Fibroblast of the conjunctiva (primary cell): ENCODE measurements at places on chromosomes 12 and 14.

DNA sequence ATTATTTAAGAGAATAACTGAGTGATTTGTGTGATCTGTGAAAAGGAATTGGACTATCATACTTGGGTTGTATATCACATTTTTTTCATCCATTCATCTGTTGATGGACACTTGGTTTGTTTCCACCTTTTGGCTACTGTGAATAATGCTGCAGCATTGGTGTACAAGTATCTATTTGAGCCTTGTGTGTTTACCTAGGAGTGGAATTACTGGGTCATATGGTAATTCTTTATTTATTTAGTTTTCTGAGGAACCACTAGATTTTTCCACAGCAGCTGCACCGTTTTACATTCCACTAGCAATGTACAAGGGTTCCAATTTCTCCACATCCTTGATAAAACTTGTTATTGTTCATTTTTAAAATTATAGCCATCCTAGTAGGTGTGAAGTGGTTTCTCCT lies 56.1 kb downstream of the APAF1 start:
- no peak for DNase-seq

DNA sequence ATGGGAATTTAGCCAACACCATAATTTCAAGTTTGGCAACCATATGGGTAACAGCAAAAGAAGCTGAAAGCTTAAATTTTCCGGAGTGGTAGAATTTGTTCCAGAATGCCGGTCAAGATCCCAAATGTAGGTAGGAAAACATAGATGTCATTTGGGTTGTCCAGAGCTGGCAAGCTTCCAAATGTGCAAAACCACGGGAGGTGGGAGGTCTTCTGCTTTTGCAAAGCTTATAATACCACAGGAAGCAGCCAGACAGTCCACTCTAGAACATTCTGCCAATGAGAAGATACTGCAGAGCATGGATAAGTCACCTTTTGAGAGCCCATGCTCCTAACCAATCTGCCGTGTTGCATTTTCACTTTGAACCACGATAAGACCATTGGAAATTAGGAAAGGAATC lies 26.4 kb upstream of the BATF start:
- DNase-seq: no peak

DNA sequence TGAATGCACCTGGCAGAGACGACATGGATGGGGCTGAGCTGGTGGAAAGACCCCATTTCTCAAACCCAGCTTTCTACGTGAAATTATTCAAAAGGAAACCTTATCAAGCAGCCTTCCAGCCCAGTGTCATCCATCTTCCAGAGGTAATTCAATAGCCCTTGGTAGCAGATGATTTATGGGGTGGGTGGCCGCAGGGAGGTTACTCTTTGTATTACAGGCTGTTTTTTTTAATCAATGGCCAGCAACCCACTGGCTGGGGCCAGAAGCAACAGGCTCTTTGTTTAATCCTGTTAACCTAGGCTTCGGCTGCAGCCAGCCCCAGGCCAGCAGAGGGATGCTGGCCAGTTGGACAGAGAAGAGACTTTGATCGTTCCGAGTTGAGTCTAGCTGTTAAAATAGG lies 139.8 kb upstream of the SRRM4 start:
- no peak for DNase-seq

DNA sequence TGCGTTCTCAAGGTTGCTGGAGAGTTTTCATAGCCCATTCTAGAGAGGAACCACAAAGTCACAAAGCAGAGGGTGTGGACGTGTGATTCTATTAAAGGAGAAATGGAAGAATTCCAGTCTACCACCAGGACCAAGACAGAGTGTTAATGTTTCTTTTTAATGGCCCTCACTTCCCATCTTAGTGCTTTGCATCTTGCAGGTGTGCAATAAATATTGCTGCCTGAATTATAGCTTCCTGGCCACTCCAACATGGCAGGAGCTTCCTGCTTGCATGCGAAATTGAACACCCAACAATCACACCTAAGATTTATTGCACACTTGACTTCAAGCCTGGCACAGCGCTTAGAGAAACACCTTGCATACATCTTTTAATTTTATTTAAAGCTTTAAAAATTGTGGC lies 22.4 kb upstream of the PPP1CC start:
- DNase-seq: no peak

DNA sequence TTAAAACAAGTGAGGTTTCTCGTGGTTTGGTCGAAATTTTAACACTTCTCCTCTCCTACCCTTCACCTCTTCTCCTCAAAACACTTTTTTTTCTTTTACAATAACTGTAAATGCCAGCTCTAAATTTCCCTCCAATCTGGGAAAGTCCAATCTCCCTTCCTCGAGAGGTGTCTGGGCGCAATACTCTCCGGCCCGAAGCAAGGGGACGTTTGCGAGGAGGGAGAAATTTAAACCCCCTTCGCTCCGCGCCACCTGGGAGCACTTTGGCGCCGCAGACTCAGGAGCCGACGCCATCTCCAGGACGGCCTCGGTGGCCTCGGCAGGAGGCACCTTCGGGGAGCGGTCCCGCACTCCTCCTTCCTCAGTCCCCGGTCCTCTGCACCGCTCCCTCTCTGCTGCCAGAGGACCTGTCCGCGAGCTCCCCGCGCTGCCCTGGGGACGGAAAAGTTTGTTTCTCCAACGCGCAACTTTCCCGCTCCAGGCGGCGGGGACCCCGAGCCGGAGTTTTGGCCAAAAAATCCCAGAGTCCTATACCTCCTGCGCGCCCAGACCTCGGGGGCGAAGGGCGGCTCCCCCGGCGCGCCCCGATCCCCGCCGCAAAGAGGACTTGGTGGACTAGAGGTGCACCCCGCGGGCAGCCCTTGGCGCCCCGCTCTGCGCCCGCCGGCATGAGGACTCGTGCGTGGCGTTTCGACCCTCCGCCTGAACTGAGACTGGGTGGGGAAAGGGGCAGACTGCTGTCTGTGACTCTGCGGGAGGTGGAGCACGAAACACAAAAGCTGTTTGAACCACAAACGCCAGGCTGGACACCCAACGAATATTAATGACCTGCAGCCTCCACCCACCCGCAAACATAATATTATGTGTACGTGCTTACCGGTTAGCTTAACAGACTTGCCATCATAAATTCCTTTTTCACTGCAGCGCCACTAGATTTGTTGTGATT lies 95.2 kb upstream of the HMGA2 start:
- DNase-seq: no peak

DNA sequence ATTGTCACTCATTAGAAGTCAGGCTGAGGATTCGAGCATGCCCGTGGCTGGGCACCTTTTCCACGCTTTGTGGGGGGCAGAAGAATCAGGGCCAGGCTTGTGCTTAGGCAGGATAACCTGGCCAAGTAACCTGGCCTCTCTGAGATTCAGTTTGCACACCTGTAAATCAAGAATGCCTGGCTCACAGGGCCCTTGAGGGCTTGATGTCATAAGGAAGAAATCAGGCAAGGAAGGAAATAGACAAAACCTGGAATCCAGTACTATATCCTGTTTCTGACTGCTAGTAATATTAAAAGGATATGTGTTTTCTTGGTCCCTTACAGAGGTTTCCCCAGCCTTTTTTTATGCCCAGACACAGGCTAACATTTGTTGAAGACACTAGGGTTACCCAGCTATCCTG lies 91.9 kb downstream of the SAMD4A start:
- DNase-seq: no peak

DNA sequence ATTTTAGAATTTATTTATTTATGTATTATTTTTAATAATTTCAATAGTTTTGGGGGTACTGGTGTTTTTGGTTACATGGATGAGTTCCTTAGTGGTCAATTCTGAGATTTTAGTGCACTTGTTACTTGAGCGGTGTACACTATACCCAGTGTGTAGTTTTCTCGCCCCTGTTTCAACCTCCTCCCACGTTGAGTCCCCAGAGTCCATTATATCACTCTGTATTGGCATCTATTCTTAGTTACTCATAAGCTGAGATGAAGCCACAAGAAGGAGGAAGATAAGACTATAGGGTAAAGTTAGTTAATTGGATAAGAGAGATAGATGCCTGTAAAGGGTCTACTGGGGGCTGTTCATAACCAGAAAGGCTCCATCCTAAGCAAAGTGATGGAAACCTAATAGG lies 4.0 kb downstream of the C1S start:
- no peak for DNase-seq

DNA sequence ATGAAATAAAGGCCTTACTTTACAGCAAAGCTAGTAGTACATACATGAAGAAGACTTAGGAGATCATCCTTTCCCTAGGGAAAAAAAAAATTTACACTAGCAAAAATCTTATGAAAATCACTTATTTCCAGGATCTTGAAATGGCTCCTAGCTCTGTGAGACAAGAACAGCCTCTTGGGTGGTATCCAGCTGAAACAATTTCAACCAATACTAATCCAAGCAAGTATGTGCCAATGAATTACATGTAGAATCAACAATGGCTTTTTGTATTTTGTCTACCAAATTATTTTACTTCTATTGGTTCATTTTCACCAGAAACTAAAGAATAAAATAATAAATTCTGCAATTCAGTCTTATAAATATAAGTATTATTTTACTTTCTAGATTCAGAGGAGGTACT lies 2.7 kb upstream of the SLCO1A2 start:
- no peak for DNase-seq

DNA sequence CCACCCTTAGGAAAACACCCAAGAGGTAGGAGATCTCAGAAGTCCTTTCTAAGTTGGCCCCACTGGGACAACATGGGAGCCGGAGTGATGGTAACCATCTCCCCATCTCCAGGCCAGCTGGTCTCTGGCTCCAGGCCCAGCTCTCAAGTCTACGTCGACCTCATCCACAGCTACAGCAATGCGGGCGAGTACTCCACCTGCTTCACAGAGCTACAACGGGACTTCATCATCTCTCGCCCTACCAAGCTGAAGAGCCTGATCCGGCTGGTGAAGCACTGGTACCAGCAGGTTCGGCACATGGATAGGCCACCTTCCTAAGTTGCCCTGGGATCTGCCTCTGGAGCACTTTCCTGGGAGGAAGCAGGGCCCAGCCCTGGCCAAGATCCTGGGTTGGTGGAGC lies 11.0 kb upstream of the OAS2 start:
- DNase-seq: no peak

DNA sequence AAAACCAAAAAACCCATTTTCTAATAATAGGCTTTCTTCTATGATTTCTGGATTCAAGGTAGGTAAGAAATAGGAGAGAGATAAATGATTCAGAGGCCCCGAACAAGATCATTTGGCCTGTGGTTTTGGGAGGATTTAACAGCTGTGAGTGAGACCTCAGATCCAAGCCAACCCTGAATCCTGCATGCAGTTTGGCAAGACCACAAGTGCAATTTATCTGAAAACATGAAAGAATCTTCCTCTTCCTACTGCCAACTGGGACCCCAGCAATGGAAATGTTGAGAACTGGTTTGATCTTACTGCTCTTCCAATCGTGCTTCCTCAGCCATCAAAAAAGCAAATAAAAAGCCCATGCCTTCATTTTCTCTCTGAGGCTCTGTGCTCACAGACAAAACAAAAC lies 519.7 kb upstream of the TBX3 start:
- DNase-seq: no peak

- DNase-seq: no peak
These were observed 22.8 kb downstream of the MMP17 start for GRCh38 chr12:131850856-131851559.
